ENCODE measurements at places on chromosomes 7 and 10. TPM values are rescaled to one million over a fixed set of nuclear protein-coding genes. Genes with fewer than 3 reads are reported as not detected.
A peak's percentile ranks its signal among the peaks of the same experiment; 100 is the strongest.

POLR3A gene
- total RNA-seq = 17.7 TPM

DNA sequence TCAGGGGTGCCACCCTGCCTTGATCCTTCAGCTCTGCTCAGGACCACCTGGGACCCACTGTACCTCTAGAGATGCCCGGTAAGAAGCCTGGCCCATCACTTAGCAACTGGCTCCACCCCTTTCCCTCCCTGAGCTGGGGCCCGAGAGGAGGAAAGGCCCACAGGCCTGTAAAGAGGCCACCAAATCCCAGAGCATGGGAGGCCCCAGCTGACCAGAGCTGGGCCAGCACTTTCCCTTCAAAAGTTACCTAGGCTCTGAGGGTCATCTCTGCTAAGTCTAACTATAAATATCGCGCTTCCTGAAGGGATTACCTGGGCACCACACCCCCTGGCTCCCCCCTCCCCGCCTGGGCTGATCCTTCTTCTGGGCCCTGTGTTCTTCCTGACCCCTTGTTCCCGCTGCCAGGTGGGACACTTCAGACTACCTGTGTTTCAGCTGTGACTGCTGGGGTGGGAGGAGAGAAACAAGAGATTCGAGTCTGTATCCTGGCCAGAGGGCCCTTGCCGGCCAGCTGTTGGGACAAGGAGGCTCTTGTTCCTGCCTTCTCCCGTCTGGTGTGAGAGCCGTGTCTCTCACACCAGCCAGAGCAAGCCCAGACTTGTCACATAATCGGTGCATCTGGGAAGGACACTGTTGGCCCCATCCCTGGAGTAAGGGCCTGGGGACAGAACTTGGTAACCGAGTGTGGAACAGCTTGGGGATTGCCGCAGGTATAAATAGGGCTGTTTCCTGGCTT, 22.8 kb upstream of the ANKRD2 start:
- no peak overlapping the region for H3K27ac ChIP-seq
- H3K27me3 ChIP-seq = peaks cover 3% of the 10 kb centered on the region
- DNase-seq = no peak

GRCh38 chr10:112182784-112183328, 709 bp downstream of the GPAM start:
- peaks cover 27% of the 10 kb centered on the region for H3K4me1 ChIP-seq
- H3K36me3 ChIP-seq = peaks cover 19% of the 10 kb centered on the region
- peak overlapping the region; percentile 94 for H3K27ac ChIP-seq
- DNase-seq = no peak
- H3K4me3 ChIP-seq = peak overlapping the region; percentile 94

- H3K4me1 ChIP-seq = no peaks in the 10 kb centered on the region
- H3K4me3 ChIP-seq = no peak overlapping the region
- DNase-seq = no peak
These were observed 376.0 kb downstream of the CTNNA3 start for GRCh38 chr10:67319976-67320375.

DNA sequence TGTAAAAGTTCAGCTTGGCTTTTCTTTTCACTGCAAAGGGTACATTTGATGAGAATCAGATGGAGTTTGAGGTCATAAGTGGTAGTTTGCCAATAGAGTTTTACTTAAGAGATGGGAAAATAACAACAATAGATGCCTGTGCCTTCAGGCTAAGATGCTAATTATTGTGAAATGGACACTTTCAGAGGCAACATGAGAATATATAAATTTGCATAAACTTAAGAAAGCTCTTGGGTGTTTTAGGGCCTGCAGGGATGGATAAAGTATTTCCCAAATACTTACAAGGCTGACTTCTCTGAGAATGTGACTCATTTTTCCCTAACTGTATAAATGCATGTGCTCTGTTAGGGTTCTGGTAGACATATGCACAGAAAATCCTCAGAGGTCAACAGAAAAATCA, 200.3 kb upstream of the SVIL start:
- no peak overlapping the region for H3K27ac ChIP-seq
- no peak for DNase-seq
- H3K27me3 ChIP-seq = peaks cover 17% of the 10 kb centered on the region
- H3K36me3 ChIP-seq = no peaks in the 10 kb centered on the region
- no peak overlapping the region for H3K4me3 ChIP-seq

- H3K4me3 ChIP-seq = peak overlapping the region; percentile 70
- peaks cover 7% of the 10 kb centered on the region for H3K4me1 ChIP-seq
- no peak overlapping the region for H3K27ac ChIP-seq
These were observed 34.8 kb downstream of the GRID2IP start for GRCh38 chr7:6516387-6516983.

Measured in activated CD8-positive, alpha-beta memory T cell treated with anti-CD3 and anti-CD28 coated beads, Interleukin-2, amount 10 ng/mL, durations not matched to agents 7 days and 5 days (primary cell).